ENCODE measurements at places on chromosomes 1 and 21.

DNA sequence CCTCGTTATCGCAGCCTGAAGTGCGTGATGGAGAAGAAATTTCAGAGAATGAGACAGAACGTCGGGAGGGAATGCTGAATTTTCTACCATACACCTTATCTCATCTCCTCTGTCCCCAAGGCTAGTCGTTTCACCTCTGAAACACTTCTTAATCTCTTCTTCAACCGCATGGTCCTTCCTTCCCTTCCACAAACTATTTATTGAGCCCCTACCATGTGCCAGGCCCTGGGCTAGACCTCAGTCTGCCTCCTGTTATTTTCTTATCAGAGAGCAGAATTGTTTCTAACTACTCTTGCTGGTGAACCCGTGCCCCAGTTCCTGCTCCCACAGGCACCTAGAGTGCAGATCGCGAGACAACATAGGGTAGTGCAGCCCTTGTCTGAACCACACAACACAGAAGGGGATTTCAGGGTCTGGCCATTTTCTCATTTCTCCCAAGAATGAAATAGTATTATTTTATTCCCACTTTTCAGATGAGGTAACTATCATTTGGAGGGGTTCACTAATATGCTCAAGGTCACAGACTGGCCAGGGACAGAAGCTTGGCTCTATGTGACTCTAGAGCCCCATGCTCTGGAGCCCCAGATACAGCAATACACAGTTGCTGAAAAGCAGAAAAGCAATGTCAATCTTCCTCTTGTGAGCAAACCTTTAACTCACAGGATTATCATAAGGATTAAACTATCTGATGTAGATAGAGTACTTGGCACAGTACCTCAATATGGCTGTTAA, 598 bp upstream of the ADIPOR1 start:
- no peak for DNase-seq

DNA sequence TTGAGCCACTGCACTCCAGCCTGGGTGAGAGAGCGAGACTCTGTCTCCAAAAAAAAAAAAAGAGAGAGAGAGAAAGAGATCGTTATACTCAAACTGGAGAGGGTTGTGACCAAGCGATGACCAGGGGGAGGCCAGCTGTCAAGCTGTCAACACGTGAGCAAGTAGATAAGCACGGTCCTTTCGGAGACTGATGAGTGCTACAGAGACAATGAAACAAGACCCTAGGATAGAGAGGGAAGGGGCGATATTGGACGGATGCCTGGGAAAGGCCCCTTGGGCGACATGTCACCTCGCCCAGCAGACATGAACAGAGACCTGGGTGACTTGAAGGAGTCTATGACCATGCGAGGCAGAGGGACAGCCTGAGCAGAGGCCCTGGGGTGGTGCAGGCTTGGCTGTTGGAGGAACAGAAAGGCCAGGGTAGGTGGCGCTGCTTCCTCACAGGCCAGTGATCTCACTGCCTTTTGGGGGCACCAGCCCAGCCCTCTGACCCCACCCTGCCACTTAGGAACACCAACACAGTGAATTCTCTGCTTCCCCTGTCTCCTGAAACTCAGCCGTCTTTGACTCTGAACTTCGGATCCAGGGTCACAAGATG, 100.8 kb upstream of the IFFO2 start:
- DNase-seq, result no peak

- DNase-seq, result no peak
Measured at GRCh38 chr1:183598386-183598785, 8.1 kb upstream of the NCF2 start.

DNA sequence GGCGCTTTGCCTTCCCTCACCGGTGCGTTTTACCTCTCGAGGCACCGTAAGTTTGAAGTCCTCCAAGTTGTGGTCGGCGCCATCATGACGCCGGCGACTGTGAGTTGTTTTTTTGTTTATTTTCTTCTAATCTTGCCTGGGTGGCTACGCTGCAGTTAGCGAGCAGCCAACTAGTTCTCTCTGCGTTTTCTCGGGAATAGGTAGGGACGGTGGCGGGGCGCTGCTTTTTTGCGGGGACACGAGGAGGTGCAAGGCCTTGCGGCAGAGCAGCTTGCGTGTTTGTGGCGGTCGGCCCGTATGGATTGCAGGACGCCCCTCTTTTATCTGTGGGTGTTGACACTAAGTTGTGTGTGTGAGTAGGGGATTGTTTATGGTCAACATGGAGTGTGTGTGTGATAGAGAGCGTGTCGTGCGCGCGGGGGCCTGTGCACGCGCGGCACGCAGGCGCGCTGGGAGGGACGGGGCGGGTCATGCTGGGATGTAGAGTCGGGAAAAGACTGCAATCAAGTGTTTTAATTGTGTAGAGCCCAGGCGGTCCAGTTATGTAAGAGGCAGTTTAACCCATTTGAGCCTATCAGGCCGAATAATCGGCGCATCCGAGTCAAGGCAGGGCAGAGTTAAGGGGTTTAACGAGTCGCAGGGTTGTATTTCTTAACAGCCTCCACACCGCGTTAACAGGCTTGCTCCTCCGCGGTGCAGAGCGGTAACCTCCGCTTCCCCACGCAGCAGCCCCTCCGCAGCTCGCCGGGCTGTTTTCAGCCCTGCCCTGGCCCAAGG, 1.2 kb upstream of the NEGR1 start:
- DNase-seq, result peak; percentile 16

GRCh38 chr1:180854001-180854400, 58.7 kb upstream of the KIAA1614 start:
- DNase-seq, result no peak

GRCh38 chr1:4271338-4271998, 371.4 kb upstream of the C1orf174 start:
- DNase-seq, result no peak

GRCh38 chr1:152191260-152191659, 32.2 kb upstream of the RPTN start:
- no peak for DNase-seq

DNA sequence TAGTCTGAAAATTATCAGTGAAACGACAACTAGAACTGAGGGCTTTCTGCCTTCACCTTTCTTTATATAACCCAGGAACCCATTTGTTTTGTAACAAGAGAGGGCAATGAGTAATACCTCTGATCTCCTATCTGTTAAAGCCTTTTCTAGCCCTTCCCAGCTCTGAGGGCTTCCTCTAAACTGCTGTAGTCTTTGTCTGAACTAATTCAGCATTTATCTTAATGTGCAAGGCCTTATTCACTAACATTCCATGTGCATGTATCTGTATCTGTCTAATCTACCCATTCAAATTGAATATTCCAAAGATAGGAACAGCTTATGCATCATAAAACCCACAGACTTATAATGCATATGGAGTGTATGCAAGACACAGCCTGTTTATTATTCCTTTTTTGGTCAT, 167.1 kb downstream of the LYPLAL1 start:
- no peak for DNase-seq

Data from activated CD4-positive, alpha-beta memory T cell treated with anti-CD3 and anti-CD28 coated beads, Interleukin-2, amount 10 ng/mL, durations not matched to agents 7 days and 5 days (primary cell).